NCI-H1694 (cell line): ENCODE measurements at places on chromosomes 3 and 15.
A peak's percentile ranks its signal among the peaks of the same experiment; 100 is the strongest.

DNA sequence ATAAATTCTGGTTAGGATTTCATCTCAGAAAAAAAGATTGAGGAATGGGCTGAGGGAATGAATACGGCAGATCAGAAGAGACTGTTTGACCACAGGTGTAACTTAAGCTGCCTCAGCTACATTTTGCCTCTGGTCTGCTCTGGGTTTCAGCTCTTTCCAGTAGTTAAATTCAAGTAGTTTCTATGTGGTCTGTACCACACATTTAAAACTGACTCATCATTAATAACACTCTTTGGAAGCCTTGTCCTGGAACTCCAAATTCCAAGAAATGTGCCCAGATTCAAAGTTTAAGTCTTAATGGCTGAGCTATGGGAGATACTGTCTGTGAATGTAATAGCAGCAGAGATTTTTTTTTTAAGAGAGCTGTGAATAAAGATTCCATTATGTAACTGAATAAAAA, 133.1 kb upstream of the IGSF10 start:
- DNase-seq: no peak

DNA sequence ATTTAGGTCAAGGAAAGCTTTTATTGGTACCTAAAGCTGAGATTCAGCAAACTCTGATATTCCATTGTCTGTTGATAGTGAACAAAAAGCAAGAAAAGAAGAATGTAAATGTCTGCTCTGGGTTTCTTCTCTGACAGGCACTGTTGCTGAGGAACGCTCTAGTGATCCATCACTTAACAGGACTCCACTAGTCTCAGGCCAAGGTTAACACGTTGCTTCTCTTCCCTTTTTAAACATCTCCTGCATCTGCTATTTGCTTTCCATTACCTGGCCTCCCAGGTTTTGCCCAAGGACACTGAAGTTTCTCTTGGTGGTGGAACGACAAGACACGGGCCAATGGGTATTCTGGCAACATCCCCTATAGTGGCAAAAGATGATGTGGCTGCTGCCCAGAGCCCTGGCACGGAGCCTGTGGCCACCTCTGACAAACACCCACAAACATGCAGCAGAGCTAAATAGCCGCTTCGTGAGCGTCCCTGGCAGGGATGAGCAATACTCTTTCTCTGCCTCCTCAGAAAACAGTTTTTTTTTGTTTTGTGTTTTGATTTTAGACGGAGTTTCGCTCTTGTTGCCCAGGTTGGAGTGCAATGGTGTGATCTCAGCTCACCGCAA, 97.8 kb upstream of the AKAP13 start:
- DNase-seq: no peak

DNA sequence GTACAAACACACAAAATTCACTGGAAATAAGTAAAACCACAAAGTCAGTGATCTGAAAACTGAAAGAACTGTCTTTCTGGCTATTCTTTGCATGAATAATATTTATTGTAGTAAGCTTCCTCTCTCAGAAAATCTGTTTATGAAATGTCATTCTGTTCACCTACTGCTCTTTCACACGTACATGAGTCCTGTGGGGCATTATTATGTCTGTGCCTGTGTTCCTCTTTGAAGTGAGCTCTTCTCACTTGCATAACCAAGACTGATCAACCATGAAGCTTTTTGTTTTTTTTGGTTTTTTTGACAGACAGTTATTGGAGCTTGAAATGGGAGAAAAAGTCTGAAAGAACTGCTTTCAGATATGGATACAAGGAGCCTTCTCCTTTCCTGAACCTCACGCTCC, 195.8 kb downstream of the PLCH1 start:
- no peak for DNase-seq

DNA sequence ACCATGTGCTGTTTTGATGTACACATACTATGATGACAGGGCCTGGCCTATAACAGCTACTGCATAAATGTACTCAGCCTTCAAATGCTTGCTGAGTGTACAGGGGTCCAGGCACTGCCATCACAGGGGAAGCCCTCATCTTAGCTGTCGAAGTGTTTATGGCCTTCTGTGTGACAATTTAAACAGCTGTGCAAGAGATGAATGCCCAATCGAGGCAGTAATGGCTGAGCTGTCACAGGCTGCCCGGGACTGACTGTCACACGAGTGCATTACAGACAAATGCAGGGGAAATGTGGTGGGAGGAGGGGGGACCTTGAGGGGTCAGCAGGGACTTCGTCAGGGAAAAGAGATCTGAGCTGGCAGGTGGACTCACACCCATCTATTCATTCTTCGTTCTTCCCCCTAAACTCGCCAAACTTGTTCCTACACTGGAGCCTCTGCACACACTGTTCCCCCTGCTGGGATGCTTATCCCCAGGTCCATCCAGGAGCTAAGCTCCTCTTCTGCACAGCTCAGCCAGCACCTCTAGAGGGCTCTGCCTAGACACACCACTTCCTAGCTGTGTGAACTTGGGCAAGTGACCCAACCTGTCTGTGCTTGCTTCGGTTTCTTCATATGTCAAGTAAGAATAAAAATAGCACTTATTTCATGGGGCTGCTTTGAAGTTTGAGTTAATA, 156.2 kb upstream of the IQSEC1 start:
- DNase-seq: no peak

DNA sequence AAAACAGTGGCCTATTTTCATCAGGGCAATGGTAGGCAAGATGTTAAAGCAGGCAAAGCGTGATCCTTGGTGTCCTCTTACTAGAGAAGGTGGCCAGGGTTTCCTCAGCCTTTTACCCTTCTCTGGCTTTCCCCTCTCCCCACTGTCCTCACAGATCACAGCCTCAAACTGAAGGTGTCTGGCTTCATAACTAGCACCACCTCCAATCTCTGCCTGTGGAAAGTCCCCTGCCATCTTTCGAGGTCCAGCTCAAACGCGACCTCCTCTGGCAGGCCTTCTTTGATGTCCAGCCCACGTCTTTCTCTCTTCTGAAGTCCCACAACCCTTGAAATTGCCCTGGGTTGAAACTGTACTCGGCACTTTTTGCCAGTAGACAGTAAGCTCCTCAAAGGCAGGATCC, 35.9 kb downstream of the CYP19A1 start:
- no peak for DNase-seq

DNA sequence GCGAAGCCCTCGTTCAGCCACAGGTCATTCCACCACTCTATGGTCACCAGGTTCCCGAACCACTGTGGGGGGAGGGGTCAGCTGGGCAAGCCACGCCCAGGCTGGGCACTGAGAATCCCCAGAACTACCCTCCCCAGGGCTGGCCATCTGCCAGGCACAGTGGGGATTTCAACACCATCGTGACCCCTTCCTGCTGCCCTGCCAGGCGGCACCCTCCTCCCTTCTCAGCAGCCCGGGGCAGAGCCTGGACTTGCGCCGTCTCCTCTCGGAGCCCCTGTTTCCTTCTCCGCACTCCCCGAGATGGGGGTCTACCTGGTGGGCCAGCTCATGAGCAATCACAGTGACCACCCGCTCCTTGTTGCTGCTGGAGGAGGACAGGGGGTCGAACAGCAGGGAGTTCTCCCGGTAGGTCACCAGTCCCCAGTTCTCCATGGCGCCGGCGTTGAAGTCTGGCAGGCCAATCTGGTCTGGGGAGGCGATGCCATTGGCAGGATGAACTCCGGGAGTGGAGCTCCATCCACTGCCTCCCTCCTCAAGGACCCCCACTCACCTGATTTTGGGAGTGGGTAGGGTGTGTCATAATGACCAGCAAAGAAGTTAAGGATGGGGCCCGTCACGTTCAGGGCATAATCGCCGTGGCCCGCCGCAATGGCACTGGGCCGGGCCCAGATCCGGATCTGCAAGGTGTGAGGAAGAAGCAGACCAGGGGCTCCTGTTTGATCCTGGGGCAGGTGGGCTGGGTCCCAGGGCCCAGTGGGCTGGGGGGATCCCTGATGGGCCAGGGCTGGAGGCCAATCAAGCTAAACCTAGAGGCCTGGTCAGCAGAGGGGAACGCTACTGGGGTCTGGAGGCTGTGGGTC, 10.5 kb downstream of the ANPEP start:
- no peak for DNase-seq

DNA sequence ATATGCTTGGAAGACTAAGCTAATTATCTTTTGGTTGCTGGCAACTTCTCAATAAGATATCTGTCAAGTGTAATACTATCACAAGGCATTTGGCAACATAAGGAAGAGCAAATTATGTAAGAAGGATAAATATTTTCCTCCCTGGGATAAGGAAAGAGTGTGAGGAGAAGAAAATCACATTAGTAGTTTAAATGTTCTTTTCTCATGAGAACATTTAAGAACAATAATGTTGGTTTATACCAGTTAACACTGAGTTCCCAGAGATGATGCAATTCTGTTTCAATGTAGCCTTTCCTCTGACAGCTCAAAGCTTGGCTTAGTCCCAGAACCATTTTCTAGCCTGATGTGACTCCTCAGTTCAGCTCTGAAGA, 66.1 kb upstream of the NPHP3 start:
- DNase-seq: no peak

DNA sequence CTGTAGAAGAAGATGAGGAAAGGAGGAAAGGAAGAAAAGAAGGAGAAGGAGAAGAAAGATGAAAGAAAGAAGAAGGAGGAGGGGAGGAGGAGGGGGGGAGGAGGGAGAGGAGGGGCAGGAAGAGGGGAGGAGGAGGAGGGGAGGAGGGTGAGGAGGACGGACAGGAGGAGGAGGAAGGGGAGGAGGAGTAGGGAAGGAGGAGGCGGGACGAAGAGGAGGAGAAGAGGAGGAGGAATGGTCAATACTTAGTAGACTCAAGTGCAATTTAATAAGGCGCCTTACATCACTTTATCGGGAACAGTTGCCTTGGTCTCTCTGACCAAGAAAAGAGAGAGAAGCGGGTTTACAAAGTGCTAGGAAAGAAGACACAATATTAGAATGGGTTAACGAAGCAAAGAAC, 23.7 kb upstream of the NR2E3 start:
- DNase-seq: no peak

GRCh38 chr3:48567500-48567899, 3.9 kb upstream of the UCN2 start:
- no peak for DNase-seq

DNA sequence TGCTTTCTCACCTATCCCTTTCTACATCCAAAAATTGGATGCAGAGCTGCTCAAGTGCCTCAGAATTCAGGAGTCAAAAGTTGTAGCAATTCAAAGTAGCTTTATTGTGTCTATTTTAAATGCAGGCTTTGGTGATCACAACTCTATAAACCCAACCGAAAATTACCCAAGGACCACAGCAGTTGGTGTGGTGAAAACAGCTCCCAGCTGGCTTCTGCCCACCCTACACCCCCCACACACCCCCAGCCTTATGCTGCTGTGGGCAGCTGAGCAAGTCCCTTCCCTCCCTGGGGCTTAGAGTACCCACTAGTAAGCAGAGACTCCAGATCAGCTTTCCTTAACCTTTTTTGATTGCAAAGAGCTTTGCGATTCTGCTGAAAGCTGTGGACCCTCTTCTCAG, 5.8 kb upstream of the HES1 start:
- DNase-seq: no peak

DNA sequence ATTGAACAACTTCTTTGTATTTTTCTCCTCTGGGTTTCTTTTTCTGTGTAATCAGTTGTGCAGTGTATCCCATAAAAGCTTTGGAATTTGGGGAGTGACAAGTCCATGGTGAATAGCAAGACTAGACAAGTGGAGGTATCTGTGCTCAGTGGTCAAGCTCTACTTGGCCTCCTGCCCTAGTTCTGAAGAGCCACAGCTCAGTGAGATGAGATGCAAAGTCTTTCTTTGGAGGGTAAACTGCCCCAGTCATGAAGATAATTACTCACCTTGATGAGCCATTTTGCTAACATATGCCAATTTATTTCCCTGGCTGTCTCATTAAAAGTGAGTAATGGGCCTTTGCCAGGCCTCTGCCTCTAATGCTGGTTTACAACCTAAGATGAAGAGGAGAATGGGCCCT, 271.2 kb upstream of the TRIM42 start:
- DNase-seq: peak; percentile 45

- peak; percentile 84 for DNase-seq
Observed at GRCh38 chr3:194910414-194910984, 224.8 kb downstream of the FAM43A start.

DNA sequence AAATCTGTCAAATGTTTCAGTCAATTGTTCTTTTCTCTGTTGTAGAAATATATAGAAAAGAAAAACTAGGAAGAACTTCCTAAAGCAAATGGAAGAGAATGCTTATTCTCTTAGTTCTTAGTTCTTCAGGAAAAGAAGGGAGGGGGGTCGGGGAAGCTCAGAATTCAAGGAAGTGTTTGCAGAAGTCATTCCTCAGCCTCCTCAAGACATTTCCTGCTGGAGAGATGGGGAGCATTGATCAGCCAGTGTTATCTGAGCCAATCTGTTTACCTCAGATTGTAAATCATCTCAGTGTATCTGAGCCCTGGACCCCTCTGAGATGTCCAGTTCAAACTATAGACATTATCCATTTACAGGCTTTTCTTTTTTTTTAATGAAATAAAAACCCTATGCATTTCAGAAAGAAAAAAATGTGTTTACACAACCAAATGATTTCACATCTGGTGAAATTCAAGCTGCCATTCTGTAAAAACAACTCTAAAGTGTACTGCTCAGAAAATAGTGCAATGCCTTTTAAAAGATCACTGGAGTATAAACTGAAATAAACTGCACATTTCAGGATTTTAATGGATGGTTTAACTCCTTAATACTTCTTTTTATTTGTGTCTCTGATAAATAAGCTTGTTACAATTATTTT, 460.7 kb downstream of the ROBO1 start:
- DNase-seq: no peak

DNA sequence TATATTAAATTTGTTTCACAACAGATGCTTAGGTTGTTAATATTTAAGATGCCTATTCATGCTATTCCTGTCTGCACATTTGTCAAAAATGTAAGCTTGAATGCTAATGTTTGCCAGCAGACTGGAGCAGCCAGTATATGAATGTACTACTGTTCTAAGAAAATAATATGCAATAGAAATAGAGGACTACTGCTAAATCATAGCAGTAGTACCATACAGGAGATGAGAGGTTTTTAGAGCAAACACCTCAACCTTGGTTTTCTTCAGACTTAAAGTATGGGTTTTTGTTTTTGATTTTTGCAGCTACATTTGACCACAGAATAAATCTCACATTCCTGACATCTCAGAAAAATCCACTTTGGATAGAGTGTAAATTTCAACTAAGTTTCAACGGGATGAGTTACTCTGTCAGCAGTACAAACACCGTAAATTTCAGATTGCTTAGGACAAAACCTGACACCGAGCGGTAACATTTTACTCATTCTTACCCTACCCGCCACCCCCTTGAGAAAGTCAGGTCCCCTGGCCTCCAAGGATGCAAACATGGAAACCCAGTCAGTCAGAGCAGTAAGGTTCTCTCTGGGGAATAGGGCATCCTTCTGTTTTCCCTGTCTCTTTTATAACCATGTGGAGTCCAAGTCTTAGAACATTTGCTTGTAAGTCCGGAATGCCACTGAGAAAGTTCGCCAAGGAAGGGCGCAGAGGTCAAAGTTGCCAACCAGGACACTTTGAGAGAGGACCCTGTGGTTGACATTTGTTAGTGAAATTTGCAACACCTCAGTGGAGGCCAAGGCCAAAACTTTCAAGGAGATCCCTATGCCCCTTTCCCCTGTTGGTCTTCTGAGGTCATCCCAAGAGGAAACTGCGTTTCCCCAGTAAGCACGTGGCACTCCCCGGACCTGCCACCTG, 17.9 kb upstream of the SATB1 start:
- no peak for DNase-seq

- peak; percentile 71 for DNase-seq
Observed at GRCh38 chr15:68561171-68561900, 17.5 kb upstream of the CORO2B start.
